ENCODE measurements at places on chromosomes 6 and 20.

GRCh38 chr6:169046483-169047192 lies 207.0 kb downstream of the THBS2 start:
- no peak overlapping the region for H3K27ac ChIP-seq
- no peaks in the 10 kb centered on the region for H3K36me3 ChIP-seq
- no peaks in the 10 kb centered on the region for H3K4me1 ChIP-seq
- no peak overlapping the region for H3K4me3 ChIP-seq
- no peaks in the 10 kb centered on the region for H3K27me3 ChIP-seq

DNA sequence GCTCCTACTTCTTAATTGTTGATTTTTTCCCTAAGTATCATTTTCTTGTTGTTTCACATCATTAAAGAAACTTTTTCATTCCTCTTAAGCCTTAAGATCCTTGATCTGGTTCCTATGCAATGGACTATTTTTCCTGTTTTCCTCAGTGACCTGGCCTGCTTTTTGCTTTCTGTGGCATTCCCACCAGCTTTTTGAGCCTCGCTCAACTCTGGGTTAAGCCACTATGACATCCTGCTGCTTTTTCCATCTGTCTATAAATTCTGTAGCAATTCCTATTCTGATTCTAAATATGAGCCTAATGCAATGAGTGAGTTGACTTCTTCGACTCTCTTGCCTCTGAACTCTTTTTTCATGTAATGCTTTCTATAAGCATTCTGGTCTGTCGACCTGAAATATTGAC lies 160.3 kb downstream of the GRM1 start:
- no peak overlapping the region for H3K4me3 ChIP-seq
- no peaks in the 10 kb centered on the region for H3K27me3 ChIP-seq
- H3K36me3 ChIP-seq = no peaks in the 10 kb centered on the region
- H3K27ac ChIP-seq = no peak overlapping the region
- no peak for DNase-seq

- DNase-seq = peak; percentile 56
- peak overlapping the region; percentile 34 for H3K4me3 ChIP-seq
- peaks cover 1% of the 10 kb centered on the region for H3K36me3 ChIP-seq
- peaks cover 2% of the 10 kb centered on the region for H3K27me3 ChIP-seq
- H3K27ac ChIP-seq = peak overlapping the region; percentile 82
Measured at GRCh38 chr6:121771937-121772720, 336.7 kb downstream of the GJA1 start.

- H3K27me3 ChIP-seq = no peaks in the 10 kb centered on the region
- H3K4me3 ChIP-seq = no peak overlapping the region
- H3K4me1 ChIP-seq = no peaks in the 10 kb centered on the region
- no peak overlapping the region for H3K27ac ChIP-seq
- no peaks in the 10 kb centered on the region for H3K36me3 ChIP-seq
- peak; percentile 87 for DNase-seq
Measured at GRCh38 chr20:36384022-36384619, 78.0 kb downstream of the DLGAP4 start.

DNA sequence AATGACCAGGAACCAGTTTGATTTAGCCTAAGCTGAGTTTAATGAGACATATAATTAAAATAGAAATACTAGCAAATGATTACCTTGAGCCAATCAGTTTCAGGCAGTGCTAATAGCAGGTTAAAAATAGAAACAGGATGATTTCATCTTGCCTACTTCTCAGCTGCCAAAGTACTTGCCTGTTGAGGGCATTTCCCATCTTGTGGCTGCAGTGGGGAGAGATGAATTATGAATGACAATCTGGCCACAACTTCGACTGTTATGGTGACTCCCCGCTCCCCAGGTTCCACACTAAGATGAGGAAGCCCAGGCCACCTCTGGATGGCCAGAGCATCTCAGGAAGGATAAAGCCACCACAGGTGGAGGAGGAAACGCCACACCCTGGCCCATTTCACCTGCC lies 31.3 kb downstream of the MBOAT1 start:
- no peak overlapping the region for H3K27ac ChIP-seq
- peaks cover 24% of the 10 kb centered on the region for H3K36me3 ChIP-seq
- DNase-seq = no peak
- H3K4me3 ChIP-seq = no peak overlapping the region
- peaks cover 8% of the 10 kb centered on the region for H3K4me1 ChIP-seq

DNA sequence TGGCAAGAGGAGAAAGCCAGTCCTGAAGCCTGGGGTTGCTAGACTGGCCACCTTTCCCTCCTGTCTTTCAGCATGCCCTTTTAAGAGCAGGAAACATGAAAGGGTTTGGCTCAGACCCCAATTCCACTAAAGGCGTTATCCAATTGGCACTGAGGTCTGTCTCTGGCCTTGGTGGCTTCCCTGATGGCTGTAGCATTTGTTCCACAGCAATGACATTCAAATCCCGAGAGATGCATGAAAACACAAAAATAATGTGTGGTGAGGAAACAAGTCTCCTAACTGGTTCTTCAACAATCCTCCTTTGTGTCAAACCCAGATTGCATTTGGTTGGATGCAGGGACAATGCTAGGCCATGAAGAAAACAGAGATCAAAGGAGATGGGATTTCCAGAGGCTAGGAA lies 56.5 kb upstream of the ADTRP start:
- H3K27me3 ChIP-seq = no peaks in the 10 kb centered on the region
- H3K4me3 ChIP-seq = no peak overlapping the region
- no peak overlapping the region for H3K27ac ChIP-seq
- H3K36me3 ChIP-seq = no peaks in the 10 kb centered on the region
- H3K4me1 ChIP-seq = no peaks in the 10 kb centered on the region
- DNase-seq = no peak

DNA sequence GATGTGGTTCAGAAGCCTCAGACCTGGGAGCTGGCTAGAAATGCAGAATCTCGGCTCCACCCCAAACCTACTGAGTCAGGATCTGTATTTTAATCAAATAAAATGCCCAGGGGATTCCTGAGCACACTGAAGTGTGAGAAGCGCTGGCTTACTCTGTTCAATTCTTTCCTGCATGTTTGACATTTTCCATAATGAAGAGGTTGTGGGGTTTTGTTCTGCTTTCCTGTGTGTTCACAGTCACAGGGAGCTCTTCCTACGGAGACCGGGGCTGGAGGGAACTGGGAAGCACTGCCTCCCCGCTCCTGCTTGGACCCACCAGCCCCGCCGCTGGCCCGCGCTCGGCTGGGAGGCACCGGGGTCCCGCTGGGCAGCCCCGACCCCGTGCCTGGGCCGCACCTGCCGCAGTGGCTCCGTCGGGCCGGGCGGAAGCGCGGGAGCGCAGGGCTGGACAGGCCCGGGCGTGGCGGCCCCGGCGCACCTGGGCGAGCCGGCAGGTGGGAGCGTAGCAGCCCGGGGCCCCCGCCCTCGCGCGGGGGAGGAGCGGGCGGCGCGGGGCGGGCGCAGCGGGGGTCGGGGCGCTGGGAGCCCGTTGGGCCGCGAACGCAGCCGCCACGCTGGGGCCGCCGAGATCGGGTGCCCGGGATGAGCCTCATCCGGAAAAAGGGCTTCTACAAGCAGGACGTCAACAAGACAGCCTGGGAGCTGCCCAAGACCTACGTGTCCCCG lies at the start of gene MAPK13:
Gene MAPK13 (plus strand): TSS at position 573 of the 726 bp plus-strand sequence. CDS start 70 bp downstream, at position 643.
- H3K27me3 ChIP-seq = no peaks in the 10 kb centered on the region
- H3K4me3 ChIP-seq = peak within 1 kb of the TSS; percentile 89
- H3K36me3 ChIP-seq = peaks cover 19% of the 10 kb centered on the region
- H3K4me1 ChIP-seq = peaks cover 52% of the 10 kb centered on the region
- peak; percentile 82 for DNase-seq

DNA sequence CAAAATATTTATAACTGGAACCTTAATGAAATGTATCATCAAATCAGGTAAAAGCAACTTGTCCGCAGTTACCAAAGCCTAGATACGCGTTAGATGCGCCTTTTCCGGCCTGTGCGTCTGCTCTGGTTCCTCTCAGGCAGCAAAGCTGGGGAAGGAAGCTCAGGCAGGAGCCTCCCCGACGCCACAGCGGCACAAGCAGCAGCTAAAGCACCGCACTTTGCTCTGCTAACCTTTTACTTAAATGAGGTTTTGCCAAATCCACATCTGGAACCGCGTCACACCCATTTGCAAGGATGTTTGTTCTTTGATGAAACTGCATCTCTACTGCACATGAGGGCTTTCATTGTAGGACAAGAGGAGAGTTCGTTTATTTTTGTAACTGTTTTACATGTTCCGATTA lies 36.8 kb downstream of the THBS2 start:
- H3K4me1 ChIP-seq = peaks cover 3% of the 10 kb centered on the region
- no peak overlapping the region for H3K4me3 ChIP-seq
- H3K27ac ChIP-seq = no peak overlapping the region
- peaks cover 7% of the 10 kb centered on the region for H3K36me3 ChIP-seq

GRCh38 chr6:157224951-157225574 lies 98.3 kb downstream of the TMEM242 start:
- peaks cover 41% of the 10 kb centered on the region for H3K4me1 ChIP-seq
- DNase-seq = no peak
- no peaks in the 10 kb centered on the region for H3K27me3 ChIP-seq
- no peaks in the 10 kb centered on the region for H3K36me3 ChIP-seq
- H3K27ac ChIP-seq = no peak overlapping the region
- H3K4me3 ChIP-seq = no peak overlapping the region

- H3K4me1 ChIP-seq = peaks cover 11% of the 10 kb centered on the region
- H3K36me3 ChIP-seq = peaks cover 11% of the 10 kb centered on the region
- no peak for DNase-seq
- no peaks in the 10 kb centered on the region for H3K27me3 ChIP-seq
- H3K4me3 ChIP-seq = no peak overlapping the region
Measured at GRCh38 chr6:127276331-127276730, 9.7 kb downstream of the RNF146 start.

DNA sequence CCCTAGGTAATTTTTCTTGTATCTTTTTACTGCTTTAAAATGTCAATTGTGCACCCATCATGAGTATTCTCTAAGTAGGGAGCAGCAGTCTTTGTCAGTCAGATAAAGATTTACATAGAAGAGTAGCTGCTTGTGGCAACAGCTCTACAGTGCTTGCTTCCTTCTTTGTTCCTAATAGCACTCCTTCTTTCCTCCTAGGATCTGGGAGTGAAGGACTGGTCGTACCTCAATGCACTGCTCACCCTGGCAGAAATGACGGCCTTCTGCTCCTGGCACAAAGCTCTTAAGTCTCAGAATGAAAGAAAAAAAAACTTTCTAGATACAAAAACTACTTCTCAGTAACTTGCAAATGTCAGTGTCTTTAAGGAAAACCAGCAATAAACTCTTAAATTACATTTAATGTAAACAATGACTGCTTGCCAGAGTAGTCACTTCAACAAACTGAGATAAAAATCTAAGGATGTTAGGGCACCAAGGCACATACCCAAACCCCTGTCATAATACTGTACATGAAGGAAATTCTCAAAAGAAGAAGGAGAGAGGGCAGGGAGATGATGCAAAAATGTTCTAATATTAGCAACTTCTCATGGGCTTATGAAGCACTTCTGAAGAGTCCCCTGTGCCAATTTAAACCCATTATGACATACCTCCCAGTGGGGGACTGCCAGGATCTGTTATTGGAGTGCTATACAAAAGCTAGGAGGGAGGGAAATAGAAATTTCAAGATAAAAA lies 34.0 kb downstream of the NCOA6 start:
- no peak overlapping the region for H3K27ac ChIP-seq
- DNase-seq = no peak
- H3K4me3 ChIP-seq = no peak overlapping the region
- H3K36me3 ChIP-seq = peaks cover 10% of the 10 kb centered on the region
- H3K4me1 ChIP-seq = no peaks in the 10 kb centered on the region
- H3K27me3 ChIP-seq = no peaks in the 10 kb centered on the region

- no peak overlapping the region for H3K4me3 ChIP-seq
- no peaks in the 10 kb centered on the region for H3K27me3 ChIP-seq
Measured at GRCh38 chr6:65285275-65285674, 421.8 kb downstream of the EYS start.

GRCh38 chr6:53615633-53616449 lies 49.7 kb downstream of the KLHL31 start:
- H3K4me3 ChIP-seq = no peak overlapping the region
- peaks cover 6% of the 10 kb centered on the region for H3K4me1 ChIP-seq

GRCh38 chr6:141653590-141653989 lies 479.1 kb upstream of the GJE1 start:
- no peak overlapping the region for H3K4me3 ChIP-seq
- H3K36me3 ChIP-seq = no peaks in the 10 kb centered on the region
- H3K27ac ChIP-seq = no peak overlapping the region
- no peaks in the 10 kb centered on the region for H3K27me3 ChIP-seq
- H3K4me1 ChIP-seq = no peaks in the 10 kb centered on the region

GRCh38 chr6:148677594-148678476 lies 69.0 kb upstream of the UST start:
- no peak overlapping the region for H3K4me3 ChIP-seq
- H3K27me3 ChIP-seq = peaks cover 3% of the 10 kb centered on the region
- no peak for DNase-seq
- H3K4me1 ChIP-seq = no peaks in the 10 kb centered on the region

DNA sequence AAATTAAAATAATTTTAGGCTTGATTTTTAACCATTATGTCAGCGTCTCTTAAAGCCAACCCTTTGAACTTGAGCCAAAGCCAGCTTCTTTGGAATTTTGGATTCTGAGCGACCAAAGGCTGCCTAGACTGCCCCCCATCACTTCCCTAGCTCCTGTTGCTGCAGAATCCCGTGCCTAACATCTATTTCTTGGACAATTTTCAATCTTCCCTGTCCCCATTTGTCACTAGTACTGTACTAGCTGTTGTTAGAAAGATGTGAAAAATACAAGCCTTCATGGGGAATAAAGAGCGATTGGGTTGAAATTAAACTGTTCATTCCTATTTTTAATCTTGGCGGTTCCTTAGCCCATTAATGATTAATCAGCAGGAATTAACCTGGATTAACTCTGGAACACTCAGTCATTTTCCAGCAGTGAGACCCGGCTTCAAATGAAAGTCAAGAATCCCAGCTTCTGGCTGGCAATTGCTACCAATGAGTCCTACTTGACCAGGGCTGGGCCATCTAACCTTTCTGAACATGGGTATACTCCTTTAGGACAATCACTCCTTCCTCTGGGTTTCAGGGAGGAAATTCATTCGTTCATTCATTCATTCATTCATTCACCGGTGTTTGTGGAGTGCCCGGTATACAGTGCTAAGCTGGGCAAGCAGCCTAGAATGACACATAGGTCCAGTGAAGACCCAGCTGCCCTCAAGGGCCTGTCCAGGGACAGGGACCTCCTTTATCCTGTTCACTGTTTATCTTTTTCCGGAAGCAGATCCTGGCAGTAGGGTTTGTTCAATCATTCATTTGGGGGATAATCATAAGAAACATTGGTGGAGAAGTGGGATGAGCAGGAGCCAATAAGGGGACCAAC lies 1.4 kb upstream of the RRBP1 start:
- peaks cover 7% of the 10 kb centered on the region for H3K36me3 ChIP-seq
- peak overlapping the region; percentile 72 for H3K4me3 ChIP-seq
- peaks cover 19% of the 10 kb centered on the region for H3K4me1 ChIP-seq
- H3K27ac ChIP-seq = no peak overlapping the region

- H3K27ac ChIP-seq = no peak overlapping the region
- H3K4me3 ChIP-seq = no peak overlapping the region
- DNase-seq = no peak
- no peaks in the 10 kb centered on the region for H3K36me3 ChIP-seq
Measured at GRCh38 chr6:115901896-115902295, 158.8 kb downstream of the FRK start.

DNA sequence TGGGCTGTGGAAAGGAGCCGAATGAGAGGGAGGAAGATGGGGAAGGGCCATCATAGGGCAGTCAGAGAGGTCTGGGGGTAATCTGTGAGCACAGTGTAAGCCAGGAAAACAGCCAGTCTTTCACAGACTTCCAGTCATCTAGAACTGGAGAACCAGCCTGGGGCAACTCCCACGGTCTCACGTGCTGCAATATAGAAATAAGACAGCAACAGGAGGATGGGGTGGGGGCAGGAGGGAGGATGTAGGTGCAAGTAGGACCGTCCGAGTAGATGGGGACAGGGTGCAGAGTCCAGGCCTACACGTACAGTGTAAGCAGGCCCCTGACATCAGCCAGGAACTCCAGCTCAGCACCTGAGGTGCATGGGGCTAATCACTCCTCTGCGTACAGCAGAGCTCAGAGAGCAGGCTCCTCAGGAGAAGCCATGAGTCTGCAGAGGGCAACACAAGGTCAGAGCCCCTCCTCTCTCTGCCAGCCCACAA lies 58.2 kb upstream of the TNFAIP3 start:
- H3K4me3 ChIP-seq = no peak overlapping the region
- H3K27ac ChIP-seq = peak overlapping the region; percentile 48
- peaks cover 2% of the 10 kb centered on the region for H3K36me3 ChIP-seq
- no peaks in the 10 kb centered on the region for H3K27me3 ChIP-seq
